ENCODE measurements at places on chromosomes 1 and 21.

DNA sequence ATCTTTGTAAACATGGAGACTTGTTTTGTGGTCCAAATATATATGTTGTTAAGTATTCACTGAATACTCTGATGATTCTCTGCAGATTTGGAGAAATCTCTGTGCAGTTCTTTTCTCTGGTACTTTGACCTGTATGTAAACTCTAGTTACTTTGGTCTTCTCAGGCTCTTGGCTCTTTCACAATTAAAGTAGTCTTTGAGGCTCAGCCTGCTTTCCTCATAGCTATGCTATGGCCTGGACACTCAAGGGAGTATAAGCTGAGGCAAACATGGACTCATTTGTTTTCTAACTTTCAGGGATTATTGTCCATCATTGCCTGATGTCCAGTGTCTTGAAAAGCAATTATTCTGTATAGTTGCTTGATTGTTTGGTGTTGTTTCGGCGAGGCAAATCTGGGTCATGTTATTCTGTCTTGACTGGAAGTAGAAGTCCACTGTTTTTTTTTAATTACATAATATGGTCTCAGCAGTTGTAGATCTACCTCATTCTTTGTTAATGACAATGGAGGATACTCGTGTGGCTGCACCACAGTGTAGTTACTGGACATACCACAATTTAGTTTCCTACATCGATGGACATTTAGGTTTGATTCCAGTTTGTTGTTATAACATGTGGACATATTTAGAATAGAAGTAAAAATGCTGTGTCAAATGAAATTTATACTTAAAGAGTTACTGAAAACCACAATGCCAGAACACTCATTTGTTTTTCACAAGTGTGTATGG, 9.2 kb downstream of the PTBP2 start:
- DNase-seq = no peak

DNA sequence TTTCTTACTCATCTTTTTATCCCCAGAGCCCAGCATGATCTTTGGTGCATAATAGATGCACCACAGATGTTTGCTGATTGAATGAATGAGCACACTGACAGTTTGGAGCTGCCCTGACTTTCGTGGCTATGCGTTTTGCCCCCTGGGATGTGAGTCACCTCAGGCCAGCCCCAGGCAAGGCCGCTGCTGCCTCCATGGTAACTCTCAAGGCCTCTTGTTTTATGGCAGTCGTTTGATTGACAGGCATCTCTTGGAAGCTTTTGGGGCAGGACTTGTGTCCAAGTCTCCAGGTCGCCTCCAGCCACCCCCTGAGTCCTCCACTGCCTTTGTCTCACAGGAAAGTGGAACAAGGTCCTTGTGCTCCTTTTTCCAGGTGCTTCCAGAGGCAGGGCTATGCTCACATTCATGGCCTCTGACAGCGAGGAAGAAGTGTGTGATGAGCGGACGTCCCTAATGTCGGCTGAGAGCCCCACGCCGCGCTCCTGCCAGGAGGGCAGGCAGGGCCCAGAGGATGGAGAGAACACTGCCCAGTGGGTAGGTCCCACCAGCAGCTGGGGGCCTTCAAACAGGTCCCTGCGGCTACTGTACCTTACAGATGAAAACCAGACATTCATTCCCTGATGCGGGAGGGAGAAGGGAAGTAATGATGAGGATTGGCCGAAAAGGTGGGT, 11.2 kb downstream of the PSEN2 start:
- DNase-seq = no peak

GRCh38 chr1:9020305-9020704, 5.9 kb downstream of the SLC2A7 start:
- DNase-seq = no peak

GRCh38 chr1:182051938-182052337, 9.6 kb downstream of the ZNF648 start:
- DNase-seq = no peak

DNA sequence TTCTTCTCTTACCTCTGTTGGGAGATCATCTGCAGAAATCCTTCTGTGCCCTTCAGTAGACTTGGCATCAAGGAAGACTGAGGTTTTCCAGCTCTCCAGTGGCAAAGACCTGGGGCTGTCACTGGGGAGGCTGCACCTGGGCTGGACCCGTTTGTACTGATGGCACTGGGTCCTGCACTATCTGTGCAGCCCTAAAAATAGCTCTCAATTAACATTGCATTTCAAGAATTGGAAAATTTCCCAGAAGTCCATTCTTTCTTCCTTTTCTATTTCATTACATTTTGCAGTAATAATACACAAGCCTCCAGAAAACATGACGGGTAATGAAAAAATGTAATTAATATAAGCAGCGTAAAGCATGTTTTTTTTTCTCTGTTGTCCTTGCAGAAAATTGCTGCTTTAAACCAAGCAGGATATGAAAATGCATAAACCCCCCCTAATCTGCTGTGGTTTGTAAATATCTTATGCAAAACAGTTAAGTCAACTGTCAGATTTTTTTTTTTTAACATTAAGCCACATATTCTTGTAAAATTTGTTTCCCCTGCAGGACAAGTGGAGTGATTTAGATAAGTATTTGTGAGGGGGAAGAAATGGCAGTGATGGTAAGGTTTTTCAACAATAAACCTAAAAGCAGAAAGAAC, 64.9 kb downstream of the LMO4 start:
- no peak for DNase-seq

- no peak for DNase-seq
Observed at GRCh38 chr1:177920091-177920490, 49.8 kb downstream of the SEC16B start.

DNA sequence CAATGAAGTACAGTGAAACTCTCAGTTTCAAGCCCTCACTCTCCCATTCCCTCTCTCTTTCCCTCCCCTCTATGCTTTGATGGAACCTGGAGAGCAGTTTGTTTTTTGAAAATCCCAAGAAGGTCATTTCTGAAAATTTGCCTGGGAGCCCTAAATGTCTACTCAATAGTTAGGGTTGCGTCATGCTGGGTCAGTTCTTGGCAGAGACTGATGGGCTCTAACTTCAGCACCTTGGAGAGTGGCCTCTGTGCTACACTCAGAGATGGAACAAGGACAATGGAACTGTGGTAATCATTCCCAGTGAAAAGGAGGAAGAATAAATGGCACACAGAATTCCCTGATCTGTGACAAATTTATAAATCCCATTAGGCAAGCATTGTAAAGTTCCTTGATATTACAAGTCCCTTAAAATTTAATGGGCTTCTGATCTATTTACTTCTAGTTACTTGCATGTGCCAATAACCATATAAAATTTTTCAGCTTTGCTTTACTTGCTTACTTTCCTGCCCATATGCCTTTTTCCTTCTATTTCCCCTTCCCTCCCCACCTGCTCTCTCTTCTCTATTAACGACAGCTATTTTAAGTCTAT, 182.9 kb upstream of the KCND3 start:
- DNase-seq = no peak

- no peak for DNase-seq
Observed at GRCh38 chr1:88783145-88783544, 99.1 kb downstream of the PKN2 start.

DNA sequence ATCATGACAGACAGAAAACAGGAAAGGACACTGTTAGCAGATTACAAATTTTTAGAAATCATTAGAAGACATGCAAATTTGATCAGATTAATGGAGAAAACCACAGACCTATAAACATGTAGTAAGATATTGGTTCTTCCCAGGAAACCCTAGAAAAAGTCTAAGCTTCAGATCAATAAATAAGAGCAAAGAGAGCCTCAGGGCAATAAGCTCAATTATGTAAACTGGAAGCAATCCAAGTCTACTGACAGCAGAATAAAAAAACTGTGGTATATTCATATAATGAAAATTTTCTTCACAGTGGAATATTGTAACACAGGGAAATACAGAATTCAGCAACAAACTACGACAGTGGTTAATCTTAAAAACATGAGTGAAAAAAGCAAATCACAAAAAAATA, 36.3 kb downstream of the NRDC start:
- no peak for DNase-seq
